ENCODE measurements at places on chromosomes 3 and 15.
A peak's percentile ranks its signal among the peaks of the same experiment; 100 is the strongest.

DNA sequence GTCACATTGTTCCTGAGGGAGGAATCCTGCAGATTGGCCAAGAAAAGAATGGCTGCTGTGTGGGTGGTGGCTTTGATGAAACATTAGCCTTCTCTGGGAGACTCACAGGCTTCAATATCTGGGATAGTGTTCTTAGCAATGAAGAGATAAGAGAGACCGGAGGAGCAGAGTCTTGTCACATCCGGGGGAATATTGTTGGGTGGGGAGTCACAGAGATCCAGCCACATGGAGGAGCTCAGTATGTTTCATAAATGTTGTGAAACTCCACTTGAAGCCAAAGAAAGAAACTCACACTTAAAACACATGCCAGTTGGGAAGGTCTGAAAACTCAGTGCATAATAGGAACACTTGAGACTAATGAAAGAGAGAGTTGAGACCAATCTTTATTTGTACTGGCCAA lies 6.1 kb downstream of the PTX3 start:
- DNase-seq: no peak

GRCh38 chr3:113070072-113070640 lies 79.4 kb downstream of the GTPBP8 start:
- DNase-seq: no peak

DNA sequence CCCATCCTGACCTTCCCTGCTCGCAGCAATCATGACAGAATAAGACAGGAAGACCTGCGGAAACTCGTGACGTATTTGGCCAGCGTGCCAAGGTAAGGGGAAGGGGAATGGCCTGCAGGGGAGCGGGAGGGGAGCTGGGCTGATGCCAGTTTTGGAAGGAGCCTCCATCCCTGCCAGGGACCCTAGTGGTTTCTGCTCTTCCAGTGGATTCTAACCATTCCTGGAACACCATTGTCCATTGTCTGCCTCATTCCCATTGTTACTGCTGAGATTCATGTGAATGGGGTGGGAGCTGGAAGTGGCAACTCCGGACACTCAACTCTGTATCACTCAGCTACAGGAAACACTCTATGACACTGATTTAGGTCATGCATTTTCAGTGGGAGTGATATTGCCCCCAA lies 242.9 kb upstream of the ROPN1 start:
- no peak for DNase-seq

DNA sequence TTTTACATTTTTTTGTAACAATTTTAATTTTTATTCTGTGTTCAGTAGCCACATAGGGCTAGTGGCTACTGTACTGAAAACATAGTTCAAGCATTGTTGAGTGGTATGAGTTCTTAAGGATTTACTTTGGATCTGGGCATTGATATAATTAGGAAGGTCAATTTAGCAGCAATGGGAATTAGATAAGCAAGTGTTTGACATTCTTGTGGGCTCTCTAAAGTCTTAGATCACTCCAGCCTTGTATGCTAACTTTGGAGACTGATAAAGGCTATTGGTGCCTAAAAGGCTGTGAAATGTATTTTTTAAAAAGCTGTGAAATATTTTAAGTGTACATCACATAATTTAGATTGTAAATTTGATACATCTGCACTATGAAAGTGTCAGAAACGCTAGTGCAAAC lies 2.5 kb upstream of the DNAJC13 start:
- no peak for DNase-seq

- no peak for DNase-seq
Measured at GRCh38 chr3:59517388-59517787, 467.6 kb upstream of the CFAP20DC start.

DNA sequence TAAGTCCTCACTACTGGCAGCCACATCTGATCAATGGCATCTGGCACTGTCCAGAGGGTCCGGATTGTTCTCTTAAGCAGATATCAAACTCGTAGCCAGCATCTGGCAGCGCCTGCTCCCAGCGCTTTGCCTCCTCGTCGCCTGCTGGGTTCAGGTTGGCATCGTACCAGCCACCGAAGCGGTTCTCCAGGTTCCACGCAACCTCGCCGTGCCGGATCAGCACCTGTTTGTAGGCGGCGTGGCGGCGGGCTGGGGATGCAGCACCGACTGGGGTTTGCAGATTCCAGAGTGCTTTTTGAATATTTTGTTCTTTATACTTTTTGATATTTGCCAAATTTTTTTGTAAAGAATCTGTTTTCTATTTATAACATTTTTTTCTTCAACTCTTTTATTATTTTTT lies 111.6 kb downstream of the NR2F2 start:
- no peak for DNase-seq

DNA sequence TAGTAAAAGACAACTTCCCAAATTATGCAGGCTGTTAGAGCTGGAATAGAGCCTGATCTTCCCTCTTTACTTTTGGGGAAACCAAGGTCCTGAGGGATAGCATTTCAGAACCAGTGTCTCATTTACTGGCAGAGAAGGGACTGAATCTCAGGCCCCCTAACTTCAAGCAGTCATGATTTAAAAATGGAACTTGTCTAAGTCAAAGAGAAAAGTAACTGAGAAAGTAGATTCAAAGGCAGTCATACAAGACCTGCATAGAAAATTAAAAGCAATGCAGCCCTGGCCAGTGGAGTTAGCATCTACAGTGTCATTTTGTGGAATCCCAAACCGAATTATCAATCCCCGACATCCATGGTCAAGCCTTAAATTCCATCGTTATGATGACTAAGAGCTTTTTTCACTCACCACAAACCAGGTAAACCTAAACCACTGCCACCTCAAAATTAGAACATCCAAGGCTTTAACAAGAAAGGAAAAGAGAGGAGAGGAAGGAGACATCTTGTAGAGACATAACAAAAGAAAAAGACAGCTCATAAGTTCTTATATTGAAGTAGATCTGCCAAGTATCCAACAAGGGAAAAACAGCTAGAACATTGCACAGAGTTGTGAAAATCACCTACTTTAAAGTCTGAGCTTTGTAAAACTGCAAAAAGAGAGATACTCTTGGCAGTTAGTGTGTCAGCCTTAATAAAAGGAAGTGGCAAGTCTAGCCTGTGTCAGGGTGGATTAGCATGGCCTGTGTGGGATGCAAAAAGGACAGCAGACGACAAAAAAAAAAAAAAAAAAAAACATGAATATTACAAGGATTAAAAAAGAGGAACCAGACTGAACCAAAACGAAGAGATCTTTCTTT lies 54.1 kb upstream of the CCR2 start:
- DNase-seq: no peak

- no peak for DNase-seq
Measured at GRCh38 chr3:59531066-59531745, 481.4 kb upstream of the CFAP20DC start.

GRCh38 chr3:34533451-34533850 lies 735.0 kb downstream of the PDCD6IP start:
- no peak for DNase-seq

DNA sequence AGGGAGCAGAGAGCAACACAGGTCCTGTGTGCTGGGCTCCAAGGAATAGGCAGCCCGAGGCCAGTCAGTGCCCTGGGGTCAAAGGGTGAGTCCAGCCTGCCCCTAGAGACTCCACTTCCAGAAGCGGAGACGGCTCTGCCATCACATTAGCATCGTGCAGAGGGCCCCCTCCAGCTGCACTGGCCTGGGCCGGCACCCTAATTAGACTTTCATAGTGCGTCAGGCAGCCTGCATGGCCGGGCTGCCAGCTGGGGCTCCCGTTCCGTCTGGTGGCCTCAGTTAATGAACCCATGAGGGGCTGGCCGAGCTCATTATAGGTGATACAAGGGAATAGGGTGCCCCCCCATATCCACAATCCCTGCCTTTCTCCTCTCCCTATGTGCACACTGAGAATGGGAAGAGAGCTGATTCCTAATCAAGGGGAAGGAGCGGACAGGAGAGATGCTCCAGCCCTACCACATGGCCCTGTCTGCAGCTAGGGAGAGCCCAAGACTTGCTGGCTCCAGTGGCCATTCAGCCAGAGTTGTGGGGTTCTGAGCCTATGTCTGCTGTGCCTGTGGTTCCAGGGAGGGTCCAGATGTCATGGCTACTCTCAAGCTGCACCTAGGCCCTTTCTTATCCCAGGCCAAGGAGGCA lies 128.0 kb downstream of the SRGAP3 start:
- no peak for DNase-seq

DNA sequence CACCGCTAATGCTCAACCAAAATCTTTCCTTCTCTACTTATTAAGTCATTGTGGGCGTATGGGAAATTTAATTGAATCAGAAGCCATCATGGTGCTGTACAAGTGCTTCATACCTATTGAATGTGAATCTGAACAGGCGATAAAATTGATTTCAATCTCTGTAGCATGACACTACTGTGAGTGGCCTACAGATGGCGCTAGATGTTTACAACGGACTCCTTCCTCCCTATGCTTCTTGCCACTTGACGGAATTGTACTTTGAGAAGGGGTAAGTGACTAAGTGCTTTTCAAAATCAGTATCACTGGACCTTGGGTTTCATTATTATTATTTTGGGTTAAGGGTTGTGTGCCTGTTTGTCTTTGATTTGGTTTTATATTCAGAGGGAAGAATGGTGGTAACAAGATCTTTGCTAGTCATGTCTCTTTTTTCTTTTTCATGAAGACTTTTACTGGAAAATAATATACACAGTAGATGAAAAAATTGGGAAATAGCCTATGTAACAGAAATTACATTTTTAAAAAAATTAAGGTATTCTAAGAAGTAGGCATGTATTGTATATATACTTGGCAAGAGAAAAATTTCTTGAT lies 35.4 kb downstream of the ACP3 start:
- DNase-seq: peak; percentile 50

DNA sequence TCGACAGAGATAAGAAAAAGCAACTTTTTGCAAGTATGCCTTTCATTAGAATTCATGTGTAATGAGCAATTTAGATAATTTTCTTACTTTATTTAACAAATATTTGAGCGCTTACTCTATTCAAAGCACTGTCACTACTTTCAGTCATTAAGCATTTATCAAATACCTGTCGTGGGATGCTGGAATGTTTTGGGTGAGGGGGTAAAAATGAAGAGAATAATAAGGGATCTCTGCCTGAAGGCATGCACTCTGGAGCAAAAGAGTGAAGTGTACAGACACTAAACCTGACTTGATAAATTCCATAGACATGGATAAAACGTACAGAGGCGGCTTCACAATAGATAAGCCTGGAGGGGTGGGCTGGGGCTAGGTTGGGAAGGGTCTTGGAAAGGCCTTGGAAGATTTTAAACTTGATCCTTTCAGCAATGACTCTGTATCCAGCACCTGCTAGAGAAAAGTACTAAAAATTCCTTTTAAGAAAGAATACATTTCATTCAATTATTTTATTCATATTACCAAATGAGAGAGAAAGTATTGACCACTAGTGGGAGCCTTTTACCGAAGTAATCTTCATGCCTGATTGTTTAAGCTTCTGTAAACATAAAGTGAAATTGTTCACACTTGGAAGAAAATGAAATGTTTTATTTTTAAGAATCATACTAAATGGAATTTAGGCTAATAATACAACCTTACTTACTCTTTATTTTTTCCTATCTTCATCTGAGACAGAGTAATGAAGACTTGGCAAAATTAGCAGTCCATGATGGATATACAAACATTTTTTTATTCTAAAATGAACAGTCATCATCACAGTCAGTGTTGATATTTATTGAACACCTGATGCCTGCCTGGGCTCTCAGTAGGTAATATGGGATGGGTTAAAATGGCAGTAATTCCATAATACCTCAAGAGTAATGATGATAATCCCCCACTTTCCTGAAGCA lies 113.2 kb downstream of the PPP2R3A start:
- no peak for DNase-seq

DNA sequence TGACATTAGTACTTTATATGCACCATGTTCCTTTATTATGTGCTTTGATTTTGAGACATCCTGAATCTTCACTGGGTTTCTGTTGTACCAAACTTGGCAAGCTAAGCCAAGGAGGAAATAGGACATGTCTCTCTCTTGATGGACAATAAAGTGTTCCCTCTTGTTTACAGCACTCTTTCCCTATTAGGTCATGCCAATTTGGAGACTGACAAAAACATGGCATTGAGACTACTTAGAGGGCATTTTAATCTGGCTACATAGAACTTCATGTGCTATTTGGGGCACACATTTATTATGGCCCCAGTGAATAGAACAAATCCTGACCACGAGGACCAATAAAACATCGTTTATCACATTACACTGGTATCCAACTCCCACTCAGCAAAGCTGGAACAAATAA lies 85.3 kb upstream of the TNFSF10 start:
- DNase-seq: no peak

GRCh38 chr15:76057332-76058000 lies 2.3 kb upstream of the TMEM266 start:
- DNase-seq: no peak
